Activated naive CD4-positive, alpha-beta T cell treated with anti-CD3 and anti-CD28 coated beads for 36 hours (primary cell): ENCODE measurements at places on chromosomes 12 and 14.

DNA sequence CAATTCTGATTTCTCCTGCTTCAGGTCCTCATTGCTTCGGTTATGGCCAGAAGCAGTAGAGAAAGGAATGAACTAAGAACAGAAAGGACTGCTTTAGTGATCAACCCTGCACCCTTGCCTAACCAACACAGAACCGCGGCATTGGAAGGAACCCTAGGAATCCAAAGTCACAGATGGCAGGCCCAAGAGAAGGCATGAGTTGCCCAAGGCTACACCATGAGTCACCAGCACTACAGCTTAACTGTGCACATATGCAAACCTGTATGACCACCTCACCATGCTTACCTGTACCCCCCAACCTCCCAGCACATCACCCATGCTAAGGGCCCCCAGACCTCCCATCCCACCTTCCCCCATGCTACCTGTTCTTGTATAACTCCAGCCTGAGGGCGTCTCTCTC lies 25.9 kb upstream of the BLTP3B start:
- no peak for DNase-seq

DNA sequence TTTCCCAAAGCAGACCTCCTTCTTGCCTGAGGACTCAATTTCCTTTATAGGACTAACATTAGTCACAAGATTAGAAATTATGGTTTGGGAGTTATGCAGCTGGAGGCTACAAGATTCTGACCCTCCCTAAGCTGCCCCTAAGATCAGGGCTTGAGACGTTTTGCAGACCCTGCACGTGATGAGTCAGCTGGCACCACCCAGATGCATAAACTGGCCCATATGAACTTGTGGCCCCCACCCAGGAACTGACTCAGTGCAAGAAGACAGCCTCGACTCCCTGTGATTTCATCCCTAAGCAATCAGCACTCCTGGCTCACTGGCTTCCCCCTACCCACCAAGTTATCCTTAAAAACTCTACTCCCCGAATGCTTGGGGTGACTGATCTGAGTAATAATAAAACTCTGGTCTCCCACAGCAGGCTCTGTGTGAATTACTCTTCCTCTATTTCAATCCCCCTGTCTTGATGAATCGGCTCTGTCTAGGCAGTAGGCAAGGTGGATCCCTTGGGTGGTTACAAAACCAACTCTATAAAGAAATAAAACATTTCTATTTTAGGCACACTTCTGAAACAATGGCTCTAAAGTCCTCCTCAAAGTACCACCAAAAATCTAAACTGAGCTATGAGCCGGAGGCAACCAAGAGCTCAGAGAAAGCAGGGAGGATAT lies 233.4 kb downstream of the TMEM132D start:
- no peak for DNase-seq

GRCh38 chr12:15996254-15996653 lies 85.1 kb downstream of the DERA start:
- no peak for DNase-seq

DNA sequence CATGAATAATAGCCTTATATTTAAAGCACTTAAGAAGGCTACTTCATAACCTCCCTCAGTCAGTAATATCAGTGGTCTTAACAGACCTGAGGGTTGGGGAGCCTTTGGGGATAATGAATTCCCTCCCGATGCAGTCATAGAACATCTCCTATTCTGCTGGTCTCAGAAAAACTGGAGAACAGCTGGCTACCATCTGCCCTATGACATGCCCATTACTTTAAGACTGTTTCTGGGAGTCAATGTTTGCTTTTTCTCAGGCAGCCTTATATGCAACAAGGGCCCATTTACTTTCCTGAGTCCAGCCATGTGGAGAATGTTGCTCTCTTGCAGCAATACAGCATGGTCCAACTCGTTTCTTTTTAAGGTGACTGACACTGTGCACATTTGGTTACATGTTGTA lies 161.7 kb upstream of the PARP11 start:
- no peak for DNase-seq

DNA sequence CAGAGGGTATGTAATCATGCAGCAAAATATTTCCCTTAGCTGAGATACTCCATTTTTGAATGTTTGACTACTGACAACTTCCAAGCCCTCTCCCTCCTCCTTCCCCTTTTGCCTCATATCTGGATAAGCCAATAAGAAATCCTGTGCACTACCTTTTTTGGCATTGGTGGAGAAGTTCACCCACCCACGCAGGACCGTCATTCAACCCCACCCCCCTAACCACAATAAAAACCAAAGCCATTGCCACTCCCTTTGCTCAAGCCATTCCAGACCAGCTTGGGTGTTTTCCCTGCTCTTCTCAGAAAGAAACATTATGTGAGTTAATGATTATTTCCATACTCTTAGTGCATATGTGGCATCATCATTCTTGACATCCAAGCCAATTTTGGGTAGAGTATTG lies 176.7 kb downstream of the PTPN11 start:
- DNase-seq, result no peak
